ENCODE measurements at places on chromosomes 6 and 20.

GRCh38 chr6:92354270-92354829 lies 1065.0 kb downstream of the EPHA7 start:
- DNase-seq, result no peak

GRCh38 chr6:71047417-71047816 lies 90.6 kb upstream of the B3GAT2 start:
- peak; percentile 26 for DNase-seq

GRCh38 chr6:320351-321157 lies 28.3 kb downstream of the DUSP22 start:
- DNase-seq, result no peak

- no peak for DNase-seq
Observed at GRCh38 chr6:168107191-168107983, 28.4 kb upstream of the FRMD1 start.

DNA sequence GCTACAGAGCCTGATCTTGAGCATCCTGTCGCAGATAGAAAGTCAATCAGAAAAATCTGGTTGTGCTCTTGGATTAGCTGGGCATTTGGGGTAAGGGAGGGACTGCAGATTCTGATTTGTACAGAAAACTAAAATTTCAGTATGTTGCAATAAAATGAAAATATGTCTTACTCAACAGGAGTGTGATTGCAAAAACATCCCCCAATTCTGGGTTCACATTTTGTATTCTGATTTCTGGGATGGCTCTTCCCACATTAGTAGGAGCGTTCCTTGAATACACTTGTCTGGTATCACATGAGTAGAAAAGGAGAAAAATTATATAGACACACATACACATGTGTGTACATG lies 40.5 kb downstream of the PANK2 start:
- no peak for DNase-seq

DNA sequence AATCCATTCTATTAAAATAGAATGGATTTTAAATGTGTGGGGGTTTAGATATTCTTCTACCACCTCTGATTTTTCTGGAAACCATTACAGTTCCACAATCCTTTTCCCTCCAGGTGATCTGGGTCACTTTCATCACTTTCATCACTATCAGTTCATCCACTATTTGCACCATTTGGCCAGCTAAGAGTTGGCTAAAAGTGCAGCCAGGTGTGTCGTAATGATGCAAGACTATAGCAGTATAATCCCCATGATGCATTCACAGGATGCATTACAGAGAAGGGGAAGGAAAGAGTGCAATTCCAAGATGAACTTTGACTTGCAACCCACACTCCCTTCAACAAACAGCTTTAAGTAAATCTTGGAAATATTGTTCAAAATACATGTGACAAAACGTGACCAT lies 4.9 kb downstream of the FUCA2 start:
- DNase-seq, result no peak

DNA sequence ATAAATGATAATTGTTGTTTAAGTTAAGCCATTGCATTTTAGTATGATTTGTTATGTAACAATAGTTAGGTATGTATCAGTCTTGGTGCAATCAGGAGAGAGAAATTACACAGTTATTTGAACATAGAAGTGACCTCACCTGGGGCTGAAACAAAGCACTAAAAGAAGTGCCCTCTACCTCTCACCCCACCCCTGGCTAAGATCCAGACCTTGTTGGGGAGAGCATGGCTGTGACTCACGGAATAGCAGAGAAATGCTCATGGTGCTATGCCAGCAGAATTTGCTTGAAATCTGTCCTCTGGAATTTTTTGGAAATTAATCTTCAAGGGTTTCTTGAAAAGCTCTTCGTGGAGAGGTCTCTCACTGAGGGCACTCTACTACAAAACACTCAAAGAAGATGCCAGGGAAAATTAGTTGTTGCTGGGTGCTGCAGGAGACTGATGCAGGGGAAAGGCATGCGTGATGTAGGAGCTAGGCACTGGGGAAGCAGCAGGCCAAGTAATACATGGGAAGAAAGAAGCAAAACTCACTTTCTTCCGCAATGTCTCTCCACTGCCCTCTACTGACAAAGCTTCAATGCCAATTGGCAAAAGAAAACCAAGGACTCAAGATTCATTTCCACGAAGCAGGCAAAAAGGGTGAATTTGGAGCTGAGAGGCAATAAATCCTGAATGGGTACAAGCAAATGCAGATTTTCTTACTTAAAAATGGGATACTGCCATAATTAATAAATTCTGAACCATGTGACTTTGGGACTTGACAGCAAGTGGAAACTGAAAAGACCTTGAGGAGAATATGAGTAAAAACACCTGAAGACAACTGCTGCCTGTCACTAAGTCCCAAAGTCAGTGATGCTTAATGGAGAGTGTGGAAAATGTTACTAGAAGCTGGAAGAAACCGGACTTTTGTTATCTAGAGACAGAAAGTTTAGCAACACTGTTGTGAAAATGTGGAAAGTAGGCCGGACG lies 136.3 kb upstream of the ZNF184 start:
- no peak for DNase-seq

DNA sequence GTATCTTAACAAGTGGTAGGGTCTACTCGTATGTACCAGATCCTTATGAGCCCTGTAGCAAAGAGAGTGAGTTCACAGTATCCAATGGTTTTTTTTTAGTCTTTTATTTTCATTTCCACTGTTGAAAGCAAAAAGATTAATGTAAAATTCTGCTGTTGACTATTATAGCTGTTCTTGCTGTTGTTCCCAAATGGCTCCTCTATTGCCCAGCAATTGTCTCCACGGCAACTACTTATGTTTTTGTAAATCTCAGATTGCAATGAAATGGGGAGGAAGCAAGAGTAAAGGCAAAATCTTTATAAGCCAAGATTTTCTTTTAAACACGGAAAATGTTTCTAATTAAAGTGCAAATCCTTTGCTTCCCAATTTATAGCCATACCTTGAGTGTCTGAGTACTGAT lies 406.1 kb downstream of the EPM2A start:
- no peak for DNase-seq

DNA sequence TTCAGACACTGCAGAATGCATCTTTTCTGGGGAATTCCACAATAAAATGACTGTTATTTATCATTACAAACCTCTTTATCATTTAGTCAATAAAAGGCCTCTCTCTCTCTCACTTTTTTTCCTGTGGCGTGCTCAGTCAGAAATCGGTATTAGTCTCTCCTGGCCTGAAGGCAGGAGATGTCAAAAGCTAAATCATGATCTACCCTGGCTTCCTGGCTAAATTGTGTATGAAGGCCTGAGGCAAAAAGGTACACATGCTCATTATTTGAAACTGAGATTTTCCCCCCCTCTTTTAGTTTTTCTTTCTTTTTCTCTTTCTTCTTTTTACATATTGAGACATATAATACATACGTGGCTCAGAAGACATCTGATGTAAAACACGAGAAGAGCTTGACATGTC lies 375.0 kb upstream of the SLC35B3 start:
- no peak for DNase-seq

GRCh38 chr6:30726506-30727413 lies 6.6 kb downstream of the TUBB start:
- no peak for DNase-seq

GRCh38 chr20:32294071-32294470 lies 16.6 kb downstream of the KIF3B start:
- no peak for DNase-seq

DNA sequence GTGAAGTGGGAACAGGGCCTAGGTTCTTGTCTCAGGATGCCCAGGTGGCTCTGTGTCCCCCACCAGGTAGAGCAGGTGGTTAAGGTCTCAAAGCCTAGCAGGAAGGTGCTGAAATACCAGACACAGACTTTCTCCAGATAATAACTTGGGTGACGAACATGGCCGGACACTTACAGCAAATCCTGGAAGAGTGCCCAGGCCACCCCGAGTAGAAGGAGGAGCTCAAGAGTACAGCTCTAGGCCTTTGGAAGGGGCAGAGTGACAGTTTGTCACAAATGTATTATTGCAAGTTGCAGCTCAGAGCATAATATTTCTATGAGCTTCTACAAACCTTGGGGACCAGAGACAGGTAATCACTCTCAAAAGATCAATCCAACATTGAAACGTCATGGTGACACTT lies 251.6 kb upstream of the SOX4 start:
- DNase-seq, result no peak

DNA sequence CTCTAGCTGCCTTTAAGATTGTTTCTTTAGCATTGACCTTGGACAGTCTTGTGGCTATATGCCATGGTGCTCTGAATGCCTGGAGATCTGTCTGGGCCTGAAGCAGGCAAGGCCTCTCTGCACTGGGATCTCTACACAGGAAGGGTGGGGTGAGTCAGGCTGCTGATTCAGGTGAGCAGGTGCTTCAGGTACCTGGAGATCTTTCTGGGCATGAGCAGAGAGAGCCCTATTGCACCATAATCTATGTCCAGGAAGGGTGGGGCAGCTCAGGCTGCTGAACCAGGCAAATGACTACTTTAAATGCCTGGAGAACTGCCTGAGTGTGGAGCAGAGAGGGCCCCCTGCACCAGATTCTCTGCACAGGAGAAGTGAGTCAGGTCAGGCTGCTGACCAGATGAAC lies 94.5 kb downstream of the TPBG start:
- no peak for DNase-seq

GRCh38 chr20:60123652-60124051 lies 165.4 kb downstream of the CDH26 start:
- no peak for DNase-seq

GRCh38 chr20:13142143-13142542 lies 78.9 kb upstream of the ISM1 start:
- DNase-seq, result no peak

GRCh38 chr20:34102342-34102741 lies 9.7 kb downstream of the EIF2S2 start:
- DNase-seq, result no peak

DNA sequence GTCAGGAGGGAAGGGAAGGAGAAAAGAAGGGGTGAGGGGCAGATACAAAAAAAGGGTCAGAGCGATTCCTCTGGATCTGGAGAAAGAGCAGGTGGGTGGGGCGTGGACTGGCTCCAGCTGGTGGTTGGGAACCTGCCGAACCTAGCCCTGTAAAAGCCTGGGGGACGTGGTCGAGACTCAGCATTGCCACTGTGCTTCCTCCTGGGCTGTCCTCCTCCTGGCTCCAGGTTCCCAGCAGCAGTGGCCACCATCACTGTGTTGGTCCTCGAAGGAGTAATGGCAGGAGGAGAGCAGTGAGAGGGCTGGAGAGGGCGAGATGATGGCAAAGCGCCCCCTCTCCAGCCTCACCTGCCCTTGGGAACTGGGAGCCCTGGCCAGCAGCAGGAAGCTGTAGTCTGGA lies 3.5 kb upstream of the RAET1L start:
- DNase-seq, result no peak

- DNase-seq, result no peak
Observed at GRCh38 chr6:165782812-165783211, 119.8 kb upstream of the PDE10A start.

- no peak for DNase-seq
Observed at GRCh38 chr6:3312604-3313231, 54.0 kb downstream of the PSMG4 start.

- DNase-seq, result no peak
Observed at GRCh38 chr6:135066397-135066796, 11.8 kb upstream of the HBS1L start.

DNA sequence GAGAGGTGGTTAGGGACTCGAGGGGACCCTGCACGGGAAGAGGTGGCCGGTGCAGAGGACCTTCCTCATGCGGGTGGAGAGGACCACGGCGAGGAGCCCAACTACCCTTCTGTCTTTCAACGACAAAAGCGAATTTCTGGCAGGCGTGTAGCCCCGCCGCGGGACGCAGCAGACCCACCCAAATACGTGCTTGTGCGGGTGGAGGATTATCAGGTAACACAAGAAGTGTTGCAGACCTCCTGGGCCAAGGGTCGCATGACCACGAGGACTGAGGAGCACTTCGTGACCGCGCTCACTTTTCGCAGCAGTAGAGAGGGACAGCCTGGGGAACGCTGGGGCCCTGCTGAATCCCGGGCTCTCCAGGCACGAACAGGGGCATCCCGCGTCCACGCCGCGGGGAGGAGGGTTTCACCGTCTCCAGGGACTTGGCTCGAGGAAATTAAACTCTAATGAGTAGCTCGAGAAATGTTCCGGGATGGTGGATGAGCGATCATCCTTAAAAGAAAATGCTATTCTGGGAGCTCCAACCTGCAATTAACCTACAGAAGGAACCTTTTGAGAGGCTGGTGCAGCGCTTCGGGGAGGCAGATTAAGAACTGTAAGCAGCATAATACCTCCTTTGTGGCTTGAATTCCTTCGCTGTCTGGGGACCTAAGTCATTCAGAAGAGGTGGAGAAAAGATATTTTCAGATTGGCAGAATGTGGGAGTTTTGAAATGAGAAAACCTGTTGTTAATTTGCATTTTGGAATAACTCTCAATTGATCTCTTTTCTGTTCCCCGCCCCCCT lies 804 bp downstream of the C6orf141 start:
- no peak for DNase-seq

DNA sequence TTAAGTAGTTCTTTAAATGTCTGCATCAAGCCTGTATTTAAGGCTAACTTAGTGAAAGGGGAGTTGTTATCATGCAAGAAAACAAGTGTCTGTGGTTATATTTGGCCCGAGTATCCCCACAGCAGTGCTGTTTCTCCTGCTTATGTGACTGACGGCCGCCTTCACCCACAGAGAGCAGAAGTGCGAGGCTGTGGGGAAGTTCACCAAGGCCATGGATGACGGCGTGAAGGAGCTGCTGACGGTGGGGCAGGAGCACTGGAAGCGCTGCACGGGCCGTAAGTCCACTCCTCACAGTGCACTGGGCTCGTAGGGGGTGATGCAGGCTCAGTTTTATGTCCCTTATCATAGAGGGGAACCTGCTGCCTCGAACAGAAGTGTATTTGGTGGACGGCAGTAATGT lies 53.2 kb upstream of the SYNJ2 start:
- no peak for DNase-seq

DNA sequence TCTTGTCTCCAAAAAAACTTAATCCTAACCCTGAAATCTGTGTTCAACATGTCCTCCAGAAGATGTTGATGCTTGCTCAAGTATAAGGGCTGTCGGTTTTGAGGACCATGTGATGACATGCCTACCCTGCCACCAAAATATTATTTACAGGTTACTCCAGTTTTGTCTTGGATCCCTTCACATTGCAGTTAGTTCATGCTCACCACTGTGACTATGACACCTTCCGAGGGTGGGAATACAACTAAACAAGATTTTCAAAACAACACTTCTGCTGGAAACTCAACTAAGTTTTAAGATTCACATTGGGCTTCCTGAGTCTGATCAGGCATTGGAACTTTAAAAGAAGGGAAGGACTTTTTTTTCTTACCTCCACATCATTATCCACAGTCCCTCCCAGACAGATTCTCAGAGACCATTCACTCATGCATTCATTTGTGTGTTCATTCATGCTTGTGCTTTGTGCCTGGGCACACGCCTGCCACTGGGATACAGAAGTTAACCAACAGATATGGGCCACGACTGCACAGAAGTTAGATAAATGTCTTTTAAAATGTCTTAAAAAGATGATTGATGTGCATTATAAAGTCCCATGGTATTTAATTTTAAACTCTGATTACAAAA lies 118.7 kb upstream of the GJE1 start:
- DNase-seq, result no peak

GRCh38 chr6:76057469-76057868 lies 15.0 kb downstream of the IMPG1 start:
- DNase-seq, result no peak

DNA sequence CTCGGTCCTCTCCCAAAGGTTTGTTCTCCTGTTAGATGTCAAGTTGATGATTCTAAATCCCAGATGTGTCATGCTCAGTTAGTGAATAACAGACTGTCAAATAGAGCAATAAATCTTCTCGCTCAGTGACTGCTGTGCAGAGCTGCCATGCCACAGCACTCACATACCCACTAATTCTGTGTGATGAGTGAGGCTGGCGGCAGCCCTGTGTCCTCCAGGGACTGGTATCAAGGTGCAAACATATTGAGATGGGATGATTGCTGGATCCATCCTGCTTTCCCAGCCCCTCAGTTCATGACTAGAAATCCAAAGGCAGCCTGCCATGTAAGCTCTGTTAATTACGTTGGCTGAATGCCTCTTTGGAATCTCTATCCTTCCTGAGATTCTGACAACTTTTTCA lies 103.9 kb downstream of the OLIG3 start:
- DNase-seq, result no peak

All from HuH-7.5 (cell line).